ENCODE measurements at places on chromosomes 6 and 20.
A peak's percentile ranks its signal among the peaks of the same experiment; 100 is the strongest.

DNA sequence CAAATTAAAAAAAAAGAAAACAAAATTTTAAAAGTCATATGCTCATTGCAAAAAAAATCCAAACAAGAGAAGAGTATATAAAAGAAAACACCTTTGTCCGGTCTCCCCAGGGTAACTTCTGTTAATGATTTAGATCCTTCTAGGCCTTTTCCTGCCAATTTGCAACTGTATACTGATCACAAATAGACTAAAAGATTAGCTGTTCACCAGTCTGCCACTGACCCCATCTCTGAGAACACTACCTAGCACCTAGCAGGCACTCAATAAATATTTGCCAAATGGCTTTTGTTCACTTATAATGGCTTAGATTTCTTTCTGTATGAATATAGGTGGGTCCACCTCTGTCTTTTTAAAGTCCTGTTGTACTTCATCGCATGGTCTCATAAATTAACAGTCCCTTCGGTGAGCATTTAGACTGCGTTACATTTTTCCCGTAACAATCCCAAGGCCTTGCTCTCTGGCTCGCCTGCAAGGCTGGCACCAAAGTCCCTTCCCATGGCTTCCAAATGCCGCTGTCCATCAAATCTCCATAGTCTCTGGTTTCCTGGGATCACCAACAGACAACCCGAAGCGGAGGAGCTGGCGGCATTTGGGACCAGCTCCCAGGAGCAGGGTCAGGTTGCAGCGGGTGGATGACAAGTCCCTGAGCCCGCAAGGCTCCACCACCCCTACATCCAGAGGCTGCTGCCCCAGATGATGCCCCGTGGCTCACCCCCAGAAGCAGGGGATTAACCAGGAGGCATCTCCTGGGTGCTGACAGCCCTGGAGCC, 11.8 kb downstream of the JPH2 start:
- DNase-seq = no peak

DNA sequence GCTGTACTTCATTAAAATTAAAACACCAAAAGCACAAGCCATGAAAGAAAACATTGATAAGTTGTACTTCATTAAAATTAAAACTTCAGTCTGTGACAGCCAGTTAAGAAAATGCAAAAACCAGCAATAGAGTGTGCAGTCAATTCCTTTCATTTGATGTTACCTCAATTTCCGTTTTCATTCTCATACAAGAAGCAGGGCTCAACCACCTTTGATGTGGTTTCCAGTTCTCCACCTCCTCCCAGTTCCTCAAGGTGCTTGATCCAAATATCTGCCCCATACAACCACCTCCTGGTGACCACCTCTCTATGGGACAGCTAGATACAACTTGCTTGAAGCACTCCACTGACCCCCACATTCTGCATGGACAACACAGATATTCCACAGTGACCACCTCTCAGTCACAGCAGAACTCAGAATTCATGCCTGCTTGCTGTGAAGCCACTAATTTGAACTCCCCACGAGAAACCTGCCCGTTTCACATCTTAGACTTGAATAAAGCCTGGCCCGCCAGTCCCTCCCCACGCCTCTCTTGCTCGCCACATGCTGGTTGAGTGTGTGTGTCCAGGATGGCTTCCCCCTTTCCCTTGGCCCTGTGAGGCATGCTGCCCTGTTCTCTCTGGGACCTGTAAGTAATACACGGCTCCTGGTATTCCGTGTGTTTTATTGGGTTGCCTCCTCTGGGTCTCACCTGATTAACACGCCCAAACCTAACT, 66.1 kb downstream of the FAM50B start:
- DNase-seq = peak; percentile 52

GRCh38 chr6:52285177-52286068, 881 bp upstream of the MCM3 start:
- peak; percentile 36 for DNase-seq

GRCh38 chr6:80940571-80940970, 811.9 kb downstream of the TENT5A start:
- no peak for DNase-seq

DNA sequence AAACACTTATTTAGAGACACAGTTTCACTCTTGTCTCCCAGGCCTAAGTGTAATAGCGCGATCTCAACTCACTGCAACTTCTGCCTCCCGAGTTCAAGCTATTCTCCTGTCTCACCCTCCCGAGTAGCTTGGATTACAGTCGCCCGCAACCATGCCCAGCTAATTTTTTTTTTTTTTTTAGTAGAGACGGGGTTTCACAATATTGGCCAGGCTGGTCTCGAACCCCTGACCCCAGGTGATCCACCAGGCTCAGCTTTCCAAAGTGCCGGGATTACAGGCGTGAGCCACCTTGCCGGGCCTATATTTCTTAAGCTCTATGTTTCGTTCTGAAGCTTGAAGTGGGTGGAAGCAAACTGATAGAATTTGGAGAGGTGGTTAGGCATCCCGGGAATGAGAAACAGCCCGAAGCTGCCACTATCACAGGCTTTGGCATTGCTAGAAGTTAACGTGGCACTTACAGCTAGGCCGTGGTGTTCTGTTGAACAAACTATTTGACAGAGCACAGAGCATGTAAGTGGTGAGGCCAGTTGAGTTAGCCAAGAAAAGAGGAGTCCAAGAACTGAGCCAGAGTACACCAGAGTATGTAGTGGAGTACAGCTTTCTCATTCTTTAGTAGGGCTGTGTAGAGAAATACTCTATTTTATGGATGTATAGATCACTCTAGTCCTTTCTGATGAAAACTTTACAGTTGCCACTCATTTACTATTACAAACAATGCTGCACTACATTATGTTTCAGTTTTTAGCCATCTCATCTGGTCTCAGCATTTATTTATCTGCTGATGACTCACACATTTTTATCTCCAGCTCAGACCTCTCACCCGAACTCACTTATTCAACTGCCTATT, 62.0 kb upstream of the HFE start:
- peak; percentile 6 for DNase-seq

GRCh38 chr20:58458342-58459057, 56.7 kb downstream of the APCDD1L start:
- no peak for DNase-seq

- DNase-seq = no peak
These were observed 868 bp downstream of the MC3R start for GRCh38 chr20:56249244-56249955.

- DNase-seq = no peak
These were observed 57.9 kb downstream of the GJA10 start for GRCh38 chr6:89952105-89952671.

GRCh38 chr20:50980071-50980681, 21.6 kb downstream of the MOCS3 start:
- DNase-seq = no peak

DNA sequence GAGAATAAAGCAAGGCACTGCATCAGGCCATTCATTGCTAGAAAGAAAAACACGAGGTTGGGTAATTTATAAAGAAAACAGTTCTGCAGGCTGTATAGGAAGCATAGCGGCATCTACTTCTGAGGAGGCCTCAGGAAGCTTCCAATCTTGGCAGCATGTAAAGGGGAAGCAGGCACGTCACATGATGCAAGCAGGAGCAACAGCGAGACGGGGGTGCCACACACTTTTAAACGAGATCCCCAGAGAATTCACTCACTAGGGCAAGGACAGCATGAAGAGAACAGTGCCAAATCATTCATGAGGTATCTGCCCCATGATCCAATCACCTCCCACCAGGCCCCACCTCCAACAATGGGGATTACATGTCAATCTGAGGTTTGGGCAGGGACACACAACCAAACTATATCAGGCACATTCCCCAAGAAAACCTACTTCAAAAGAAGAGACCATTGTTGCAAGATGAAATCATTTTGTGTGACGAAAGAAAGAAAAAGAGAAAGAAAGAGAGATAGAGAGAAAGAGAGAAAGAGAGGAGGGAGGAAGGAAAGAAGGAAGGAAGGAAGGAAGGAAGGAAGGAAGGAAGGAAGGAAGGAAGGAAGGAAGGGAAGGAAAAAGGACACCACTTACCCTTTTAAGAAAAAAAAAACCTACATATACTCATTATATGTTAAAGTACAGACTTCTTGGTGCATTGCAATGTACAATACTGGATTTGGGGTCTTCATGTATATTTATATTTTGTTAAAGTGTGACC, 95.9 kb upstream of the PLEKHG1 start:
- DNase-seq = no peak

- DNase-seq = no peak
These were observed at the start of gene CD24 for GRCh38 chr6:106974336-106974998. Gene CD24 (minus strand): TSS chr6:106974729. CDS start chr6:106974646, 83 bp downstream.

GRCh38 chr20:38219006-38219950, 41.3 kb downstream of the KIAA1755 start:
- no peak for DNase-seq

DNA sequence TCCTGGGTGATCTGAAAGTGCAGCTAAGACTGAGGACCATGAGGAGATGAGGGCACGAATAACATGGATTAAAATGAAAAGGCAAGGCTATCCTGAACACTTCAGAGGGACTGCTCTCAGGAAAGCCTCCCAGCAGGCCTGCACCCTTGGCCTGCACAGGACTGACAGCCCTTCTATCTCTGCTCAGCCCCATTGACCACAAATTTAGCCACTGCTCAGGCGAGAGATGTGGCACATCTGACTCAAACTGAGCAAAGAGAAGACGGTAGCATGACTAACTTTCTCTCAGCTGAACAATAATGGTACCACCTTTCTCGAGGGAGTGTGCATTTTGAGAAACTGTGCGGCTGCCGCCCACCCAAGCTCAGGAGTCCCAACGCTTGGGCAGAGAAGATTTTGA, 257.5 kb downstream of the ADGB start:
- no peak for DNase-seq

DNA sequence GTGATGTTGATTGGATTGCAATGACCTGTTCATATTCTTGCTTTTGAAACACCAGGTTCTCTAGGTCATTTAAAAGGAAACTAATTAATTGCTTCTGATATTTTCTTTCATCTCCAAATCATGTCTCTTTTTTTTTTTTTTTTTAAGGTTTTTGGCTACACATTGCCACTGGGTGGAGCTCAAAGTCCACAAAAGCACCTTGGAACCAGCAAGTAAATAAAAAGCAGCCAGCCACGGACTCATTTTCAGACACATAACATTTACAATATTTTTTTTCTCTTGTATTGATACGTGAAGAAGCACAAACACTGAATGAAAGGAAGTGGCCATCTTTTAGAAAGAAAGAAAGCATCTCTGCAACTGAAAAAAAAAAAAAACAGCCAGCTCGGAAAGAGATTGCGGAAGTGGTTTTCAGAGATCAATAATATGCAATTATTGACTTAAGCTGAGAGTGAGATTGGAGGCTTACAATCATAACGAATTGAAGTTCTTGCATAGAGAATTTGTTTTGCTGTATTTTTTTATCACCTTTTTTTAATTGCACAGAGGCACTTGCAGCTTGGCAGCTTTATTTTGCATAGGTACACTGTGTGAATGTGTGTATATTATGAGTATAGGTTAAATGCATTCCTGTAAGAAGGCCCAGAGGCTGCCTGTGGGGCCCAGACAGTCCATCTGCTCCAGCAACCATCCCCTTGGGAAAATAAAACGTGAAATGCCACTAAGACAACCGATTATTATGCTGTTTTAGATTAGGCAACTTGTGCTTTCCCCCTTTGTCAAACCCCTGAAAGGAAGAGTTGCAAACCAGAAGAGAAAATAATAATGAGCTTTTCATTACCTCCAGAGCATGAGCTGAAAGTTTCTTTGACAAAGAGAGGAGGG, 28.2 kb downstream of the CGA start:
- DNase-seq = peak; percentile 9

- DNase-seq = no peak
These were observed 45.6 kb upstream of the ARFGEF2 start for GRCh38 chr20:48875914-48876240.

DNA sequence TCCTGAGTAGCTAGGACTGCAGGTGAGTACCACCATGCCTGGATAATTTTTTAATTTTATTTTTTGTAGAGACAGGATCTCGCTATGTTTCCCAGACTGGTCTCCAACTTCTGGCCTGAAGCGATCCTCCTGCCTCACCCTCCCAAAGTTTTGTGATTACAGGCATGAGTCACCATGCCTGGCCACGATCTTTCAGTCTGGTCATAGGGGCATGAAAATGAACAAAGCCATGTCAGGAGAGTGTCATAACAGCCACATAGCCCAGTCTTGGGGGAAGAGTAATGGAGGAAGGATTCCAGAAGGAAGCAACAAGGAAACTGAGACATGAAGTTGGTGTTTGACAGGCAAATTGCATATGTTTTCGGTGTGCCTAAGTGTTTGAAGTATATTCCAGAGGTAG, 17.0 kb upstream of the SNX3 start:
- DNase-seq = no peak

DNA sequence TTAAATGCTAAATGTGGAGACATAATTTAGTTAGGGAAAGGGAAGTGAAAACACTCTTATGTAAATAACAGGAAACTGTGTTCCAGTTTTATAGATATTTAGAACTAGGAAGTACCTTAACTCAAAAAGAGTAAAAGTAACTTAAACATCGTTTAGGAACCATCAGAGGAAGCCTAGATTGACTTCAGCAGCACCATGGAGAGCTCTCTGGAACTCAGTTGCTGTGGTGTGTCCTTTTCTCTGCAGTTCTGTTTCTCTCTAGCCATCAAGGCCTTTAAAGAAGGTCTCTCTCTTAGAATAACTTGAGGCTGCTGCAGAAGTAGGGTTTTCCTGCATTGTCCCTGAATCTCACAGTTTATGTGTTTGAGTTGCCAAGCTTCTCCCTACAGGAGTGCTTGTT, 26.9 kb downstream of the CLVS2 start:
- DNase-seq = no peak

DNA sequence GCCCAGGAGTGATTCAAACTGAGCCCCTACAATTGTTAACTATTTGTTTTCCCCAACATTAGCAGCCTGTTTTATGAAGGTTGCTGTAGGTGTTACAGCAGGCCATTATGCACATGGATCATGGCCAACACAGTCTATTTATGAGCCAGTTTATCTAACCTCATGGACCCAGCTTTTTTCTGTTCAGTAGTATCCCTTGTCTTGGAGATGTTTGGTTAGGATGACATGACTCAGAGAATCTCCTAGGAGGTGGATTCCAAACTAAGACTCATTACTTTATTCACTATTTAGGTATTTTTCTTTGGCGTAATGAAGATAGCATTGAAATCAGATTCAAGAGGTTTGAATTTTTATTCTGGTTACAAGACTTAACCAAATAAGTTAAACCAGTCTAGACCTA, 62.8 kb upstream of the TFB1M start:
- no peak for DNase-seq

DNA sequence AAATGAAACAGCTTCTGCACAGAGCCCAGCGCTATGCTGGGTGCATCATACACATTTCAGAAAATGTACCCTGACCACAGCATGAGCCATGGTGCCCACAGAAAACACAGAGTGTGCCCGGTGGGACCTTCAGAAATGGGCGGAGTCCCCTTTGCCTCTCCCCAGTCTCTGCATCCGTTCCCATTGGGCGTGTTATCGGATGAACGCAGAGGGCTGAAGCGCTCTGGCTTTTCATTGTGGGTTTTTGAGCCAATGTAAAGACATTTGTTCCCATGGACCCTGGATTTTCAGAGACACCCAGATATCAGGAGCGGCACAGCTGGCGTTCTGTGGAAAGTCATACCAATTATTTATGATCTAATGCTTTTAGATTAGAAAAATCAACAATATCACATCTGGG, 99.8 kb downstream of the DACT2 start:
- DNase-seq = no peak

GRCh38 chr6:87225511-87225910, 70.1 kb downstream of the ZNF292 start:
- DNase-seq = no peak

Measured in CD4-positive, alpha-beta T cell treated with Interleukin-6 at 100 ng/mL for 8 hours (primary cell).